ENCODE measurements at places on chromosomes 13 and 19.

GRCh38 chr13:27022571-27023311, 148.9 kb downstream of the USP12 start:
- DNase-seq = no peak

- DNase-seq = no peak
Measured at GRCh38 chr19:21065336-21065735, 16.7 kb upstream of the ZNF714 start.

- peak; percentile 60 for DNase-seq
Measured at GRCh38 chr13:30872685-30873461, 33.2 kb upstream of the MEDAG start.

- DNase-seq = no peak
Measured at GRCh38 chr19:45816236-45817009, 1.3 kb upstream of the RSPH6A start.

- DNase-seq = no peak
Measured at GRCh38 chr19:38385057-38385803, 2.6 kb downstream of the GGN start.

- DNase-seq = no peak
Measured at GRCh38 chr19:57293719-57294118, 13.4 kb downstream of the ZNF460 start.

- DNase-seq = no peak
Measured at GRCh38 chr19:49339301-49340068, 4.3 kb downstream of the CD37 start.

DNA sequence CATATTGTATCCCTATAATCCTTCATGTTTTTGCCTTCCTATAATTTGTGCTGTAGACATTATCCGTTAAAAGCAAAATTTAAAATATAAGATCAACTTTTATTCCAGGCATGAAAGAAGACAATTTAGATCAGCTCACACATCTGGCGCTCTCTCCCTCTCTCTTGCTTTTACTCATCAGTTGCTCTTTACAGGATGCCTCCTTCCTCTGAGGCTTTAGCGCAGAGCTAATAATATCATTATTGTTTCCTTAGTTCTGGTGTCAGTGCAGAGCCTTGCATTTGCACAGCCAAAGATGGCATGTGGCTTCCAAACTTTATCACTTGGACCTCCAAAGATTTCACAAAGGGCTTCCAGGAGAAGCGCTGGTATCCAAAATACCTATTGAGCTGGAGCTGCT, 295.1 kb downstream of the FGF9 start:
- DNase-seq = no peak

- DNase-seq = no peak
Measured at GRCh38 chr19:17357724-17358123, 19.4 kb downstream of the PLVAP start.

- DNase-seq = no peak
Measured at GRCh38 chr13:66926851-66927524, 303.1 kb downstream of the PCDH9 start.

DNA sequence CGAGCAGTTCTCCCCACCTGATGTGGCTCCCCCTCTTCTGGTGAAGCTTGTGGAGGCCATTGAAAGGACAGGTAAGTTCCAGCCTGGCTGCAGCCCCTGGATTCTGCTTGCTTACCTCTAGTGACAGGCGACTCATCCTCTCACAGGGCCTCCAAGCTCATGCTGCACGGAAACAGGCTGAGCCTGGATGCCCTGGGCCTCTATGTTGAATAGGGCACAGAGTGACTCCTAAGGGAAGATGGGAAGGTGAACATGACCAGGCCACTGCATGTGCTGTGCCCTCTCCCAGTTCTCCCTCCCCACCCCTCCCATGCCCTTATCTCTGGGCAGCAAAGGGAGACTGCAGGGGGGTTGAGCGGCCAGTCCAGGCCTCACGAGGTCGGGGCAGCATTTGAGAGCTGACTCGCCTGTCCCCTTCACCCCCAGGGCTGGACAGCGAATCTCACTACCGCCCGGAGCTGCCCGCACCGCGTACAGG, 7.6 kb downstream of the PIK3R2 start:
- DNase-seq = no peak

DNA sequence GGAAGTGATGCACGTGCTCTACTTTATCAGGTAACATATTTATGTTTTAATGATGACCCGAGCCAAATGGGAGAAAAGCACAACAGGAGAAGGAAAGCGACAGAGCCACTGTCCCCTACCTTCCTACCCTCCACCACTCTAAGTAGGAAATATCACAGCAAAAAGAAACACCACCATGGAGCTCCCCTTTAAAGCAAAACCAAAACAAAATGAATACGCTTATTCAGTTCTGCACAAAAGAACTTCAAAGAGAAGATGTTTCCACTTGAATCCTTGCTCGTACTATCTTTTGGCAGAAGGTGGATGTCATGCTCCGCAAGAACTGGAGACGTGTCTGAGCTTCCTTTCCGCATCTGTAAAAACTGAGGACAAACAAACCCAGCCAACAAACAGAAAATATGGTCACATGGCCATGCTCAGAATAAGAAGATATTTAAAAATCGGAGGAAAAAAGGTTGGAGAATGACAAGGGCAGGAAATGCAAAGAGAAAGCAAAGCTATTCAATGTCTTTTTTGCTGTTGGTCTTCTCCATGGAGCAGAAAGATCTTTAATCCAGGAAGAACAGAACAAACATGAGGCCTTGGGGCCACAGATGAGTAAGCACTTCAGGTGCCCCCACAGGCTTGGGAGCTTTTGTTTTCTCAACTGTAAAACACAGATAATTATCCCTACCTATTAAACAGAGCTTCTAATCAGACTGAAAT, 19.5 kb downstream of the N4BP2L1 start:
- DNase-seq = no peak

- no peak for DNase-seq
Measured at GRCh38 chr19:6527893-6528543, 2.8 kb upstream of the TNFSF9 start.

DNA sequence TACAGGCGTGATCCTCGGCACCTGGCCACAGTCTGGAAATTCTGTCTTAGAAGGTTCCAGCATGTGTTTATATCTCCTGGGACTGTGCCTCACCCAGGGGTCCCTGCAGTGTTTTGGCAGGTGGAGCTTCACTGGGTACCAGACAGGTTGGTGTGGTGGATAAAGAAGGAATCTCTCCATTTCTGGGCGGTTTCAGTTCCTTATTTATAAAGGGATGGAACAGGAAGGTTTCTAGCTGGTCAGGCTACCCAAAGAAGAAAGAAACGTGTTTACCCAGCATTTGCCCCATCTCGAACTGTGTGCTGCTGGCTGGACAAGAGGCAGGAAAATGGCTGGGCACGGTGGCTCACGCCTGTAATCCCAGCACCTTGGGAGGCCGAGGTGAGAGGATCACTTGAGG, 9.8 kb downstream of the PNPLA6 start:
- no peak for DNase-seq

DNA sequence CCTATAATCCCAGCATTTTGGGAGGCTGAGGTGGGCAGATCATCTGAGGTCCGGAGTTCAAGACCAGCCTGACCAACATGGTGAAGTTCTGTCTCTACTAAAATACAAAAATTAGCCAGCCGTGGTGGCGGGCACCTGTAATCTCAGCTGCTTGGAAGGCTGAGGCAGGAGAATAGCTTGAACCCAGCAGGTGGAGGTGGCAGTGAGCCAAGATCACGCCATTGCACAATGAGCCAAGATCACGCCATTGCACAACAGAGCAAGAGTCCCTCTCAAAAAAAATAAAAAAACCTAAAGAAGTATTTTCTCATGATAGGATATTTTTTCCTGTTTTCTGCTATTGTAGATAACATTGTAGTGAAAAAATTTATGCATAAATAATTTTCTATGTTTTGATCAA, 13.3 kb downstream of the IFT88 start:
- no peak for DNase-seq

GRCh38 chr19:6287269-6287885, 7.6 kb upstream of the MLLT1 start:
- no peak for DNase-seq

- no peak for DNase-seq
Measured at GRCh38 chr19:29432677-29433076, 93.1 kb upstream of the VSTM2B start.

GRCh38 chr13:79340490-79340889, 65.6 kb downstream of the RBM26 start:
- DNase-seq = no peak

GRCh38 chr19:1613146-1613545, 7.9 kb upstream of the UQCR11 start:
- no peak for DNase-seq

GRCh38 chr19:3420909-3421619, 54.7 kb downstream of the NFIC start:
- DNase-seq = no peak

GRCh38 chr19:39679791-39680168, 24.1 kb downstream of the LGALS16 start:
- no peak for DNase-seq

DNA sequence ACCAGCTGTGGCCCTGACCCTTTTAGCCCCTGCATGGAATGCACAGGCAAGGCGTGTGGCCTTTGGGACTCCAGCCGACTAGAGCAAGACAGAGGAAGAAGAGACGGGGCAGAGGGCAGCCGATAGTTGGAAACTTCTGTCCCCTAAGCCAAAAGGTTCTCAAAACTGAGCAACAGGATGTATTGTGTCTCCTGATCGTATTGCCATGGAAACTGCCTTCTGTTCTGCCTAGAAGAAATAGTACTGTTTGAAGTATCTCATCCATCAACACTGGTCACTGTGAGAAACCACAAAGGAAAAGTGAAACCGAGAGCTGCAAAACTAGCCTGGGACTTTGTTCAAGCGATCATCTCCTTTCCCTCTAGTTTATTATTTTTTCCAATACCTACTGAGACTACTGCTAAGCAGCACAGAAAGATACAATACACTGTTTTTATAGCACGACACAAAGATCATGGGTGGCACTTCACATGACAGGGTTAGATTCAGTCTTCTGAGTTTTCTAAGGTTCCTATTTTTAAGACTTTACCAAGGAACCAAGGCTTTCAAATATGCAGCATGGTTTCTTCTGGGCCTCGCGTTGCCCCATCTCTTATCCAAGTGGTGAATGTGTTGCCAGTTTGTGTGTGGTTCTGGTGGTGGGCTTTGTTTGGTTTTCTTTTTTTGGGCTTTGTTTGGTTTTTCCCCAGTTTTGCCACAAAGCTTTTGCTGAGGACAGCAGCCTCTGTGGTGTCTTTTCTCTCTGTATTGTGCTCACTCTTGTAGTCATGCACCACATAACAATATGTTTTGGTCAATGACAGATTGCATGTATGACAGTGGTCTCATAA, 49.3 kb upstream of the GPR183 start:
- peak; percentile 85 for DNase-seq

All from Kasumi-1 (cell line).